Neuronal stem cell (in vitro differentiated cells): ENCODE measurements at places on chromosomes 1 and 21.

- DNase-seq = no peak
These were observed 1.8 kb downstream of the LYPD8 start for GRCh38 chr1:248753708-248754280.

- DNase-seq = no peak
These were observed 59.0 kb upstream of the C8B start for GRCh38 chr1:57024855-57025254.

DNA sequence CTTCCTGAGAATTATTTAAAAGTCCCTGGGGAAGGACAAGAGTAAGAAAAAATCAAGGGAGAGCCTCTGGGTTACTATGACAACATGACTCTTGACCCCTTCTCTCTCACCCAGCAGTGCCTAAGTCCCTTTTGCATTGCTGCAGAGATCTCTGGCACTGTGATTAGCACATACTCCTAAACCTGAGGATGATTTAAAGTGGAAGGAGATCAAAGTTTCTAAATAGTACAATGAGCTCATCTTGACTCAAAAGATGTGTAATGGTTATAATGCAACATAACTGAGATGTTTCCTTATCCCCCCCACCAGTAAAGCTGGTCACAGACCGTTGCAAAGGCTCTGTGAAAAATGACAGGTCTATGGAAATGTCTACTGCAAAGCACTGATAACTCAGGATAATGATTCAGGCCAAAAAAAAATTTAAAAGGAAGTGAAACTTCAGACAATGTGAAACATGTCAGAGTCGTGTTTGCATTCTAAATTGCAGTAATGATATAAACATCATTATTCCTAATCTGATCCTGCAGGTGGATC, 519.2 kb downstream of the KIF26B start:
- DNase-seq = no peak

GRCh38 chr1:244010703-244011123, 40.4 kb upstream of the ZBTB18 start:
- DNase-seq = no peak

GRCh38 chr1:234612352-234613127, 2.6 kb upstream of the IRF2BP2 start:
- DNase-seq = no peak

GRCh38 chr1:201591348-201591747, 52.4 kb downstream of the NAV1 start:
- DNase-seq = no peak

DNA sequence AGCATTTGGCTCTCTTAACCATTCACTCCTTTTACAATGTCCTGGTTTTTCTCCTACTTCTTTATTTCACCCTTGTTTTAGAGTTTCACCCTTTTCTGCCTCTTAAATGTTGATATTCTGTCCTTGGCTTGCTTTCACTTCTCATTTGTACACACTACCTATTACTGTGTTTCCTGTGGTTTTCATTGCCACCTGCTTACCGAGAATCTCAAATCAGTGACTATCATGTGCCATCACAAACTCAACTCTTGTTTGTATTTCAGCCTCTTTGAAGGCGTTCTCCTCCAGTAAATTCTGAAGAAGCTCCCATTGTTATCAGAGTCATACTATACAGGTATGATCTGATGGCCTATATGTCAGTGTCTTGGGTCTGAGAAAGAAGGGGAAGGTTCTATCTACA, 65.7 kb downstream of the NPHS2 start:
- no peak for DNase-seq

DNA sequence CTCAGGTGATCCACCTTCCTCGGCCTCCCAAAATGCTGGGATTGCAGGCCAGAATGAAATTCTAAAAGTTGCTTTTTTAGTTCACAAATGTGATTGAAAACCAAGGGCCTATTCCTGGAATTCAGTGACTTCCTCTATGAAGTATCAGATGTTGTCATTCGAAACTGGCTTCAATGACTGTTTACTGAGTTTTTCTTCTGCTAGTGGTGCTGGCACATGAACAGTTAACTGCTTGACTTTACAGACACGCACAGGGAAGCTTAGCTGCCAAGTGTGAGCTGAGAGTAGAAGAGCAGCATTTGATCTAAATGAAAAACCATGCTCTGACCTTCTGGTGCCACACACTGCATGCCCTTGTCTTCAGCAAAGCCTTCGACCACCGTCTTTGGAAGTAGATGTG, 32.8 kb upstream of the AJAP1 start:
- DNase-seq = no peak

DNA sequence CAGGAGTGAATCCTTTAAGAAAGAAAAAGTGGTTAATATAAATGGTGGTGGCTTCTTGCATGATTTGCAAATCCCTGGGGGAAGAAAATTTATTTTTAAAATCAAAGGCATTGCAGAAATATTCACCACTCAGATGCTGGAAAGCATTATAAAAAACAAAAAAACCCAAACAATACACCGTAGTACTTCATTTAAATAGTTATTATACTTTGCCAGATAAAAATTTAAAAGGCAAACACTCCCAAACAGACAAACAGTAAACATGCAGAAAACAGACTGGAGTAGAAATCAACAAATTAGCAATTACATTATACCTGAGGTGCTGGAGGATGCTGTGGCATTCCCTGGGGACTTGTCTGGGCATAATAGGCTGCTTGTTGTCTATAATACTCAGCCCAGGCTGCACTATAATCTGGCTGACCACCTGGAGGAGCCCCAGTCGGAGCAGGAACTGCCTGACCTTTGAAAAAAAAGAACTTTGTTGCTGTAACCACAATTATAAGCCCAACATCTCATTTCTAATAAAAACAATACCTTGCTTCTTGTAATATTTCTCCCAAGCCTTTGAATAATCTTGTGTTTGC, 29.9 kb downstream of the FUBP1 start:
- DNase-seq = peak; percentile 12

DNA sequence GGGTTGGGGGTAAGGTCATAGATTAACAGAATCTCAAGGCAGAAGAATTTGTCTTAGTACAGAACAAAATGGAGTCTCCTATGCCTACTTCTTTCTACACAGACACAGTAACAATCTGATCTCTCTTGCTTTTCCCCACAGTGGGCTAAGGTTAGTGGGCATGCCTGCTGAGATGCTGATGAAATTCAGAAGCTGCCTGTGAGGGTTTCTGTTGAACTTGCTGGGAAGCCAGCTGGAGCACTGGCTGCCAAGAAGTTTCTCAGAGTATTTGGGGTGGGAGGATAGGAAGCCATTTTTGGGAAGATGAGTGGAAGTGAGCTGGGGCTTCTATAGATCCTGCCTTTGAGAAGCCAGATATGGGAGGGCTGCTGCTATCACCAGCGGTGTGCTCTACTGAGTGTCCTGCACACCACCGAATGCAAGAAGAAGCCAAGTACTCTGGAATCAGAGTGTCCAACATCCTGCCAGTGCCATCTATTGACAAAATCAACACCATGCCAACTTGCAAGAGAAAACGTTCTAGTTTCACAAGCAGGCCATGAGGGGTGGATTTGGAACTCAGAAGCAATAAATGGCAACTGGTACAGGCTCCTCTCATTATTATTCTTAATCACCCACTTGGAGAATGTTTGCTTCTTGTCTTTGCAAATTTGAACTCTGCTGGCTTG, 102.7 kb downstream of the PTPRU start:
- DNase-seq = no peak

GRCh38 chr1:241513378-241513777, 6.2 kb downstream of the FH start:
- DNase-seq = no peak

DNA sequence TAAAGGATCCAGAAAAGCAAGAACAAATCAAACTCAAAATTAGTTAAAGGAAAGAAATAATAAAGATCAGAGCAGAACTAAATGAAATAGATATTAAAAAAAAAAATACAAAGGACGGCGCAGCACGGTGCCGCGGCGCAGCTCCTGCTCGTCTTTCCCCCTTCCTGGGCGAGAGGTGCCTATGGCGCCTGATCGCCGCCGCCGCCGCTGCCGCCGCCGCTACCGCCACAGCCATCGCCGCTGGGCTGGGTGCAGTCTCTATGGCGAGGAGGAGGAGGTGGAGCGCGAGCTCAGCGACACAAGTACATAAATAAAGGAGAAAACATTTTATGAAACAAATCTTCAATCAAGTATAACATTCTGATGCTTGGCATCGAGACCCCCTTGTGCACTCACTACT, 77.6 kb upstream of the VANGL1 start:
- DNase-seq = no peak

DNA sequence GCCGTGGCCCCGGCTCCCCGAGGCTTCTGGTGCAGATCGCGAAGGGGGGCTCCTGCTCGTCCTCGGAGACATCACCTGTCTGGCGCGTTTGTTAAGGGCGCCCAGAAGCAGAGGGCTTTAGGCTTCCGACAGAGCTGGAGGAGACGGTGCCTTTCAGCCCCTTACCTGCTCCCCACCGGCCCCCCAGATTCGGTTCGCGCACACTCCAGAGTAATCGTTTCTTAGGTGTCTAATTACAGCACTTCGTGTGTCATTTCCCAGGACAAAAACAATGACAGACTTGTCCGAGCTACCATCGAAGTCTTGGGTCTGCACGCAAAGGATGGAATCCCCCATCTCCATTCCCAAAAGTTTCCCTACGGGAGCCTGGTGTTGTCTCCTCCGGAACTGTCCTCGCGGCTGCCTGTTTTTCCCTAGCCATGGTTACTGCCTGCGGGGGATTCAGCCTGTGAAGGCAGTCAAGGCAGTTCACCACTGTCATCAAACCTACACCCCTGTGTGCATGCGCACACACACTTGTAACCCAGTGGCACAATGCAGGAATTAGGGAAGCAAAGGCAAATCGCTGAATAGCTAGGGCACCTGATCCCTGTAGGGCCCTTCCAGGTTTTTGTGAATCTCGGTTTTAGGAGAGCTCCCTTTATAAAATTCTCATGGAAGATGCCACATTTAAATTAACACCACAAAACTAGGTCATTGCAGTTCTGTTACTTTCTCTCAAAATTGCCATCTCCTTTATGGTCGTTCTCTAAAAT, 738 bp upstream of the CDC42BPA start:
- peak; percentile 64 for DNase-seq

GRCh38 chr1:5828308-5828935, 163.8 kb downstream of the NPHP4 start:
- no peak for DNase-seq

DNA sequence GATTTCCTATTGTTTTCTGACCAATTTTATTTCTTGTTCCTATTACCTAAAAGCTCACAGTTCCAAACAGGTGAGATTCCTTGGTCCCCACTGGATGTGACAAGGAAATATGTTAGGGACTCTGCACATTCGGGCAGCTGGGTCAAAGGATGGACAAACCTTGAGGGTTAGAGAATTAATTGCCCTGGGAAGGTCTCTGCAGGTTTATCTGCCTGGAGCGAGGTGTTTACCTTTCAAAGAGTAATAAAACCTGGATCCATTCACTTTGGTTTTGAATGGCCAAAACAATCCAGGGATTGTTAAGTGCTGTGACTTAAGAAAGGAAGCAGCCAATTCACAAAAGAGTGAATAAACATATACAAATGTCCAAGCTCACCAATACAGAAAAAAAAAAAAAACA, 33.6 kb upstream of the RAB4A start:
- no peak for DNase-seq

- DNase-seq = no peak
These were observed 64.5 kb upstream of the SCCPDH start for GRCh38 chr1:246659594-246660140.

DNA sequence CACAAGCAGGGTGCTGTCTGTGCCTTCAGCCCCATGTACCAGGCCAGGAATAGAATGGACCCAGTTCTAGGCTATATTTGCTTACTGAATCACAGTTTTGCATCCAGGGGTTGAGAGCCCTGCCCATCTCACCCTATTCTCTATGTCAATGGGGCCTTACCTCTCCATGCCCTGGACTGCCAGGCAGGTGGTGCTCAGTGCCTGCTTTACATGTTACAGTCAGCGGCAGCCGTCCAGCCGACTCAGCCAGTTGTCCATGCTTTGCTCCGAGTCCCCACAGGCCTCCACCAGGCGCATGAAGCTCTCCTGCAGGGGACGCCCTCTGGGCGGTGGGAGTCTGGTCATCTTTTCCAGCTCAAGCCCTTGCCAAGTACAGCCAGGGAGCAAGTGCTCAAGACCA, 12.2 kb upstream of the FAM167B start:
- DNase-seq = no peak

DNA sequence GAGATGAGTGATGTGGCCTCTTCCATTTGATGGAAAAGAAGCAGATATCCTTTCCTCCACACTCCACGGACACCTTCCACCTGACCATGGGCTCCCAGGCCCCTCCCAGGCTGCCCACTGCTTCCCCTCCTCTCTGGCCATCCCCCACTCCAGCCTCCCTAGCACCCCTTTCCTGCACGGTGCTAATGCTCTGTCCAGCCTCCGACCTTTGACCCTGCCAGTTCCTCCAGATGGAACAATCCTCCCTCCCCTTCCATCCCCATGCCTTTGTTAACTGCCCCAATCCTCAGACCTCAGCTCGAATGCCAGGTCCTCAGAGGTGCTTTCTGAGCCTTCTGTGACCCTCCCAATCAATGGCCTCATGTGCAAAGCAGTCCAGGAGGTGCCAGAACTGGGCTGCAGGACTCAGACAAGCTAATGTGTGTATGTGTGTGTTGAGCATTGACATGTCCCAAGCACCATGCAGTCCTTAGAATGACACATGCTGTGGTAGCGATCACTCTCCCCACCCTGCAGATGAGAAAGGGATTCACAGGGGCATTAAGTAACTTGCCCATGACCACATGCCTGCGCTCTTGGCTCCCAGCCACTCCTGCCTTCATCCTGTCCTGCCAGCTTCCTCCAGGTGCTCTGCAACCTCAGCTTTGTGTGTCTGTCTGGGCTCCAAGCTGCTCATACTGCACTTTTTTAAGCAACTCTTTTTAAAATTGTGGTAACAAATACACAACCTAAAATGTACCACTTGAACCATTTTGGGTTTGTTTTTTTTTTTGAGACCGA, 63.5 kb upstream of the EDN2 start:
- DNase-seq = no peak

GRCh38 chr1:218970397-218970990, 203.2 kb upstream of the LYPLAL1 start:
- DNase-seq = no peak

GRCh38 chr1:243322326-243322725, 66.5 kb downstream of the SDCCAG8 start:
- DNase-seq = no peak

- DNase-seq = no peak
These were observed 72.5 kb downstream of the FOXD2 start for GRCh38 chr1:47510282-47510811.

- no peak for DNase-seq
These were observed 41.0 kb upstream of the MUTYH start for GRCh38 chr1:45381243-45381642.

- DNase-seq = no peak
These were observed 146.2 kb downstream of the PLPP3 start for GRCh38 chr1:56433056-56433577.

DNA sequence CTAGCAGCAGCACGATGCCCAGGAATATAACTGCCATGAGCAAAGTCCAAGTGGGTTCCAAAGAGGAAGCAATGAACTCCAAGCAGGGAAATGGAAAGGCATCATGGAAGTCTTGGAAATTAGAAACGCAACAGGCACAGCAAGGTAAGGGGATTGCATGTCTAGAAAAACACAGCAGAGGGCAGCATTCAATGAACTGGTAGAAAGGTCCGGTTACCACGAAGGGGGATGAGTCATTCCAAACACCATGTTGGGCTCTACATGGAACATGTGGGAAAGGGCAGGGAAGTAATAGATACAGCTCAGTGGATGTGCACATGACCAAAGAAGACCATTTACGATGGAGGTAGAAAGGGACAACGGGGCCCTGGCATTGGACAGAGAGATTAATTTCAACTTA, 36.4 kb downstream of the RXRG start:
- peak; percentile 29 for DNase-seq

- DNase-seq = no peak
These were observed 23.8 kb downstream of the ATP8B2 start for GRCh38 chr1:154349121-154349520.
